SK-N-SH (cell line): ENCODE measurements at places on chromosomes 12 and 14.

- no peak for DNase-seq
Observed at GRCh38 chr14:33019346-33019745, 80.7 kb downstream of the NPAS3 start.

DNA sequence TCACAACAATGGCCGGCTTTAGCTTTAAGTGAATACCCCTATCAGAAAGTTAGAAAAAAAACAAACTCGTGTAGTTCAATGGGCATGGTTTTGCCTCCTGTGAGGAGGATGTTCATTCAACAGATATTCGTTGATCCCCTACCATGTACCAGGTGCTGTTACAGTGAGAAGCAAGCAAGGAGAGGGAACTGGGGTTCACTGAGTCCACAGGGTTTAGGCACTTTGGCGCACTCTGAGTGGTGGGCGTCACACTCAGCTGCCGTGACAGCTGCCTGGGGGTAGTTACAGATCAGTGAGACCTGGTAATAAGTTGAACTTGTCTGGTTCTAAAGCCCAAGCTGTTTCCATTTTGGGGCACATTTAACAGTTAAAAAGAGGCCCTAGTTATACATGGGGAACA is 74.2 kb downstream of the PAPOLA start:
- no peak for DNase-seq

DNA sequence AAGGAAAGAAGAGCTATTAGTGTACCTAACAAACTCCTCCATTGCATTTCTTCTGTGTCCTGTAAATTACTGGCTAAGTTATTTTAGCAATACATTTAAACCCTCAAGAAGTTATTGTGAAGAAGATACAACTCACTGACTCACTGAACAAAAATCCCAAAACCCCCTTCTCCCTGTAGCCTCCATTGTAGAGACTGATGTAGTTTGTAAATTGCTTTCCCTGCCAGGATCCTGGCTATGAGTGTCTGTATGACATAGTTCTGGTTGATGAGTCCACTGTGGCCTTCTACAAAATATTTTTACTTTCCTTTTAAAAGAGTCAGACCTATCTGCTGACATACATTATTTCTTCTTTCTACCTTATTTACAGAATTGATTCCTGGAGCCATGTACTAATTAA is 155.6 kb downstream of the SLC6A15 start:
- DNase-seq, result no peak

DNA sequence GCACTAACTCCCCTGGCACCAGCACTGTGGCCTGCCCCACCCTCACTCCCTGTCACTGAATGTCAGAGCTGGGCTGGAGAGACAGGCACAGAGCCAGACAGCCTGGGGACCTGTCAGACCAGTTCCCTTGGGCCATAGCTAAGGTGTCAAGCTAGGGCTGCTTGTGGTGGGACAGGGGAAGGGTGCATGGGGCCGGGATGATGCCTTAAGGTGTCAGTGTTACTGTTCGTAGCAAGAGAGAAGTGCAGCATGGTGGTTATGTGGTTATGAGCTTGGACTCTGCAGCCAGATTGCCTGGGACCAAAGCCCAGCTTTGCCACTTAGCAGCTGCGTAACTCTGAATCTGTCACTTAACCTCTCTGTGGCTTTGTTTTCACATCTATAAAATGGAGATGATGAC is 3.8 kb downstream of the RAPGEF3 start:
- DNase-seq, result no peak

DNA sequence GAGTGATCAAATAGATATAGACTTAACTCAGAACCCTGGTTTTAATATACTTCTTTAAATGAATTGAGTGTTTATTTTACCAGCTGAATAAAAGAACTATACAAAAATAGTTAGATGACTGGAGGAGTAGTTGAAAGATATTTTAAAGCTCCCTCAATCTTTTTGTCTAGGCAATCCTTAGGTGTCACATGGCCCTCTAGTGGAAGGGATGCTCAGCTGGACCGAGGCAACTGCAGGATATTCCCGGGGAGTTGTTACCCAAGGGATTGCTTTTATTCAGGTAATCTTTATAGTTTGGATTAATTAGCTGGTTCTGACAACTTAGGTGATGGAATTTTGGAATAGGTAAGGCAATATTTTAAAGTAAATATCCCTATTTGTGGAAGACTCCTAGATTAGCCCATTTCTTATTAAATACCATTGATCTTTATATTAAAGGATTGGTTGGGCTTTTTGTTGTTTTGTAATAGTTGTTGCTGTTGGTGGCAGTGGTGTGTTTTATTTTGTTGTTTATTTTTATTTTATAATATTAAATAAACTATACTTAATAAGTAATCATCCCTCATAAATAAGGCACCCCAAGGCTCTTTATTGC is 57.1 kb downstream of the ZDHHC17 start:
- DNase-seq, result peak; percentile 34

DNA sequence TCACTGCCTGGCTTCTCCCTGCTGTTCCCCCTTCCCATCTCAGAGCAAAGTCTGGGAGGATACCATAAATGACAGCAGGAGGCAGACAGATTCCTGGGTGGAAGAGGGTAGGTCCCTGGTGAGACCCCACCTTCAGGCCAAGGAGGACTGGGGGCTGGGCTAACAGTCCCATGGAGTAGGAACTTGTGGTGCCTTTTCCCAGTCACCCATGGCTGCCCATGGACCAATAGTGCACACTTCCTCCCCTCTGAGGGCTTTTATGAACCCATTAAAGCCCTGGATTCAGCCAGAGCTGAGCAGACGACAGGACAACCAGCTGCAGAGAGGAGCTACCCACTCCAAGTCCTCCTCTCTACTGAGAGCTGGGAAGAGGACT is 36.6 kb upstream of the OR5AU1 start:
- no peak for DNase-seq

- no peak for DNase-seq
Observed at GRCh38 chr12:129298921-129299320, 445.6 kb downstream of the GLT1D1 start.

GRCh38 chr12:22268973-22269372 is 65.5 kb downstream of the ST8SIA1 start:
- no peak for DNase-seq

GRCh38 chr14:101719708-101720107 is 41.8 kb upstream of the PPP2R5C start:
- DNase-seq, result no peak

DNA sequence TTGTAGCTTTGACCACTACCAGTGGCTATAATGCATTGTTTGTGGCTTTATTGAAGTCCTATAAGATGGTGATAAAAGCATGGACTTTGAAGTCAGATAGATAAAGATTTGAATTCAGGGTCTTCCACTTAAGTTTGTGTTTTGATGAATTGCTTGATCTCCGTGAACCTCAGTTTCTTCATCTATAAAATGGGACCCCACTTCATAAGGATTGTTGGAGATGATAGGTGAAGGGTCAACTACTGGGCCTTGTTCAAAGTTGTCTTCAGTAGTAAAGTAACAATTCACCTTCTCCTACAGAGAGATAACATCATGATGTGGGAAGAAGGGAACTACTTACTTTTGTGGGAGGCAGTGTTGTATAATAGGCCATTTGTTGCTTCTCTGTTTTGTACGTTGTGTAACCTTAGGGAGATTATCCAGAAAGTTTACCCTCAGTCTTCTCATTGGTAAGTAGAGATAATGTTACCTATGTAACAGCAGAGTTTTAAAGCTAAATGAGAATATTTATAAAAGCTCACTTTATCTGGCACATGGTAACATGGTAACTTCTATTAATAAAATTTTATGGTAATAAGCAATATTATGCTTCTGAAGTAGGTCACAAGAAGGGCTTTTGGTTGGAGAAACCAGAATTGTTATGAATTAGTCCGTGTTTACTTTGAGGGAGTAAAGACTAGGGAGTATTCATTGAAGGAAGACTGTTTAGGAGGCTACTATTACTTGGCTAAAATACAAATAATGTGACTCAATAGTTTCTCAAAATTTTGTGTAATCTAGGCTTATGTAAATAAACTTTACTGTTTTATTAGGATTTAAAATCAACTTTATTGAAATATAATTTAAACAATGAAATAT is 15.1 kb downstream of the ADIPOR2 start:
- no peak for DNase-seq

DNA sequence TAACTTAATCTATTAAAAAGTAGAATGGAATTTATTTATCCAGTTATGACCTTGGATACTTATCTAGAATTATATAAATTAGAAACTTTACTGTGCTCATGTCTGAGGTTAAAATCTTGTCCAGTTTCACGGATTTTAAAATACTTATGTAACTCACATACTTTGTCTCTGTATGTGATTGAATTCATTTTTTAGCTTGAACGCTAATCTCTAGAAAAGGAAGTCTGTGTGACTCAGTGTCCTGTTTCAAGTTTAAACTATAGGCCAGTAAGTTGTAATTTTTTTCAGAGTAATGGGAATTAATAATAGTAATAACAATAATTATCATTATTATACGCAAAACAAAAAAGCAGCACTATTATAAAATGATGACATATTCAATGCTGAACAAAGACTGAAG is 168.6 kb downstream of the CPNE8 start:
- no peak for DNase-seq

DNA sequence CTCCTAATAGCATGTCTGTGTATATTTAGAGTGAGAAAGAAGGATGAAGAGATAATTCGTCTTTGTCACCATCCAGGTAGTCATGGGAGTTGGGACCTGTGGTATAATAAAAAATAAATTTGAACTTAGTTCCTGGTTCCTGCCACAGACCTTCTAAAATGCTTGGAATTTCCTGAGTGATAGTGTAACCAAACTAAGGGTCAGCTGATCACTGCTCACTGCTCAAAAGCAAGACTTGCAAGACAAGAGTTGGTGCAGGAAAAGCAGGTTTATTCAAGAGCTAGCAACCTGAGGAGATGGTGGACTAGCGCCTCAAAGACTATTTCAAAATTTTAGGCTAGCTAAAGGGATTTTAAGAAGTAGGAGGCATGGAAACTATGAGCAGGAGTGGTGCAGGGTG is 19.1 kb downstream of the ANG start:
- no peak for DNase-seq

DNA sequence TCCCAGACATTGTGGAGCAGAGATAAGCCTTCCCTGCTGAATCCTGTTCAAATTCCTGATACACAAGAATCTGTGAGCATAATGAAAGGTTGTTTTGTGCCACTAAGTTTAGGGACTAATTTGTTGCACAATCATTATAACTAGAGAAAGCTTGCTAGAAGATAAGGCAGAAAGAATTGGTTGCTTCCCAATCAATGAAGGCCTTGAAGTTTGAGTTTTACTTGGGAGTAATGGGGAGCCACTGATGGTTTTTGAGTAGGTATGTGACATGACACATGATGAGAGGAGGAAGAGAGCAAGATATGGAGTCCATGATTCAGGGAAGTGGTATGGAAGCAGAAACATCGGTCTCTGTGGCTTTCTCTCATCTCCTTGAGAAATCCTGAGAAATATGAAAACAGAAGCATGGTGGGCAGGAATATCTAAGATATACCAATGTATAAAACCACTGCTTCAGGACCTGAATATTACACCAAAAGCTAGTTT is 13.3 kb upstream of the TCP11L2 start:
- no peak for DNase-seq

DNA sequence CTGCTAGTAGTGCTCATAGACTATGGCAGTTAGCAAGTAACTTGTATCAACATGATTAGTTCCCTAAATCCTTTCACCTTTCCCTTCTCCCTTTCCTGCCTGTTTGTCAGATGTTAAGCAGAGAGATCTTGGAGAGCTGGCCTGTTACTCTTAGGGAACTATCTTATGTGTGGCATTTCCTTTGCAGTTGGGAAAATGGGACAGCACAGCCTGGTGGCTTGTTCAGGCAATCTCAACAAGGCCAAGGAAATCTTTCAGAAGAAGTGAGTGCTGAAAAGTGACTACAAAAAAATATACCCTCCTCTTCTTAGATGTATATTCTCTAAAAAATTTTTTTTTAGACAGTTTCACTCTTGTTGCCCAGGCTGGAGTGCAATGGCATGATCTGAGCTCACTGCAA is 7.4 kb downstream of the PARP2 start:
- DNase-seq, result no peak

DNA sequence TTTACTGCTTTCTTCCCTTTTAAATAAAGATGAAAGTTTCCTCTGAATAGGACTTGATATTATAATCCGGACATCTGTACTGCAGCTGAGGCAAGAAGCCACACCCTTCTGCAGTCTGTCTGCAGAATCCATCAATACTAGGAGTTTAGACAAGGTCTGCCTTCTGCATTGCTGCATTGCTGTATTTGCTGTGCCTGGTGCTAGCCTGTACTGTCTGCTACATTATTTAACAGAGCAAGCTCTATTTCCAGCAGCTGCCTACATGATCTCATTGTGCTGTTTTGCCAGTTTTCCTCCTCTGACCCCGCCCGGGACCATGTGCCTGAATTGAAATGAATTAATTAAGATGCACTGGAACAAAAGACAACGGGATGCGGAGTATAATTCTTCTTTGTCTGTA is 1.7 kb downstream of the TUBA1A start:
- peak; percentile 47 for DNase-seq

GRCh38 chr14:68881396-68881795 is 88.5 kb upstream of the ZFP36L1 start:
- no peak for DNase-seq

- DNase-seq, result no peak
Observed at GRCh38 chr12:124466216-124467128, 100.9 kb downstream of the NCOR2 start.

GRCh38 chr14:31902002-31902401 is 175.1 kb upstream of the ARHGAP5 start:
- no peak for DNase-seq

DNA sequence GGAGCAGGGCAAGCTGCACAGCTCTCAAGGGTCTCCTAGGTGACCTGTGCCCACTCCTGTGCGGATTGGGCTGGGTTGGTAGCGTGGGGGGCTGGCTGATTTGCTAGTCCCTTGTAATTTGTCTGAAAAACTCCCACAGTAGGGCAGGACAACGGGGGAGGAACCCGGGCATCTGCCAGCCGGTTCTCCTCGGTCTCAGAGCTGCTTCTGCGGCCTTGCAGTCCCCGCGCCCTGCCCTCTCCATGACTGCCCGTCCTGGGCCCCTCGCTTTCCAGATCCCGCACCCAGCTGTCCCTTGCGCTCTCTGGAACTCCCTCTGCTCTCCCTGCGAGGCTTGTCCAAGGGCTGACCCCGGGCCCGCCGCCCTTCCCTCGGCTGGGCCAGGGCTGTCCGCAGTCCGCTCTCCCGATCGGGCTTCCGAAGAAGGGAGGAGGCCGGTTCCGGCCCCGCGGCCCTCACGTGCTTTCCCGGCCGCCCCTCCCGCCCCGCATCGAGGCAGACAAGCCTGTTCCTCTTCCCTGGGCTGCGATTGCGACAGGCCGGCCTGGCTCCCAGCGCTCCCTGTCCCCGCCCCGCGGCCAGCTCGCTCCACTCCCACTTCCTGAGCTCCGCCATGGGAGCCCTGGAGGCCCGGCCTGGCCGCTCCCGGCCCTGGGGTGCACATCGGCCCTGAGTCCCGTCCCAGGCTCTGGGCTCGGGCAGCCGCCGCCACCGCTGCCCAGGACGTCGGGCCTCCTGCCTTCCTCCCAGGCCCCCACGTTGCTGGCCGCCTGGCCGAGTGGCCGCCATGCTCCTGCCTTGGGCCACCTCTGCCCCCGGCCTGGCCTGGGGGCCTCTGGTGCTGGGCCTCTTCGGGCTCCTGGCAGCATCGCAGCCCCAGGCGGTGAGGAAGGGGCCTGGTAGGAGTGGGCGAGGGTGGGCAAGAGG is at the start of gene LTBR:
LTBR (plus strand) TSS at position 591 of the 927 bp plus-strand sequence; CDS start at position 788, 197 bp downstream.
- no peak for DNase-seq

GRCh38 chr14:104787736-104788135 is 7.8 kb downstream of the AKT1 start:
- no peak for DNase-seq
